ENCODE measurements at places on chromosomes 3 and 15.
A peak's percentile ranks its signal among the peaks of the same experiment; 100 is the strongest.

DNA sequence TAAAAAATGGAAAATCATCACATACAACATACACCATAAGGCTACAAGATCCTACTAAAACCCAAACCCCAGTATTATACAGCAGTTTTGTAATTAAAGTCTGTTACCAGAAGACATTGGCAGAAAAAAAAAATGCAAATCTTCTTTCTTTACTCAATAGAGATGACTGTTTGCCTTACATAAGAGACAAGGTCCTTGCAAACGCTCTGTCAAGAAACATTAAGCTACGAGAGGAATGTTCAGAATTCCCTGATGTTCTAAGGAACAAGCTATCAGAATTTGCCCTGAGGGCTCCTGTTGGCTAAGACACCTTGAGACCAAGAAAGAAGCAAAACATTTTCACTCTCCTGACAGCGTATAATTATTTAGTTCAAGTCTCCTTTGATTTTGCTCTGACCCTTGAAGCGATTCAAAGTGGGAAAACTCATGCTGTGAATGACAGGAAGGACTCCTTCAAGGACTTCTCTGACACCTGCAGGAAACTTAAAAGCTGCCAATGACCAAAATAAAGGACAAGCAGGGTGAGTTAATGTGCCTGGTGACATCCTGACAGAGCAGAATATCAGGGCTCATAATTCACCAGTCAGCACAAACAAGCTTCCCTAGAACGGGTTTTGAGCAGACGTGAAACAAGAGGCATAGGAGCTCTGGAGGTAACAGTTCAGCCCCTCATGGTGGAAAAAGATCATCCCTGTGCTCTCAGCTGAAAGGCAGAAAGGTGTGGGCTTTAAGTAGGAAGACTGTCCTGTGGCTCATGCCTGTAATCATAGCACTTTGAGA lies 2.5 kb downstream of the SCAMP2 start:
- no peak for DNase-seq

DNA sequence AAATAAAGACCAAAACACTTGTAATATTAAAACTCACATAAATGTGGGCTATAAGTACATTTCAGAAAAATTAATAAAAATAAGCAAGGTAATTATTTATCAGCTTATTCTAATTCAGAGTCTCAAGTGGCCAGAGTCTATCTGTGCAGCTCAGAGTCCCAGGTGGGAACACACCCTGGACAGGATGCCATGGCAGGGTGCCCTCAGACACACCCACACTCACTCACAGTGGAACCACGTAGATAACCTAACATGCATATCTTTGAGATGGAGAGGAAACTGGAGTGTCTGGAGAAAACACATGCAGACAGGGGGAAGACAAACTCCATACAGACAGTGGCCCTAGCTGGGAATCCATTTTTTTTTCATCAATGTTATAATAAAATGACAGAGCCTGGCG lies 37.2 kb downstream of the FSIP1 start:
- DNase-seq, result no peak

- peak; percentile 74 for DNase-seq
Measured at GRCh38 chr3:108153451-108153981, 62.7 kb upstream of the CD47 start.

- DNase-seq, result no peak
Measured at GRCh38 chr15:48221885-48222284, 15.8 kb downstream of the SLC12A1 start.

DNA sequence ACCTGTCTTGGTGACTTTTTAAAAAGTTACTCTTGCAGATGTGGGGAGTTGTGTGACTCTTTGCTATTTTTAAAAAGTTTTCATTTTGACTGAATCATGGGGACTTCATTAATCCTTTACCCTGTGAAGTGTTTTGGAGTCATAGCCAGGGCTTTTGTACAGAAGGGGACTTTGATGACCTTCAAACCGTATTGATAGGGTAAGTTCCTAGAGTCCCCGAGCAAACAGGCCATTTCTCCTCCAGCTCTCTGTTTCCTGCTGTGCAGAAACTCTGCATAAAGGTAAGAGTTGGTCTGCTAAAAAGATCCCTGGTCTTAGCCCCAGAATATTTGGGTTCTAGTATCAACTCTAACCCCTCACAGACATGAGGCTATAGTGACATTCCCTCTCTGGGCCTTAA lies 170.8 kb upstream of the BCL6 start:
- no peak for DNase-seq

- DNase-seq, result no peak
Measured at GRCh38 chr15:75695634-75696310, 16.9 kb downstream of the CSPG4 start.

GRCh38 chr15:77738038-77738370 lies 105.3 kb upstream of the LINGO1 start:
- no peak for DNase-seq

All from WERI-Rb-1 (cell line).